ENCODE measurements at places on chromosomes 7 and 10.
A peak's percentile ranks its signal among the peaks of the same experiment; 100 is the strongest.

DNA sequence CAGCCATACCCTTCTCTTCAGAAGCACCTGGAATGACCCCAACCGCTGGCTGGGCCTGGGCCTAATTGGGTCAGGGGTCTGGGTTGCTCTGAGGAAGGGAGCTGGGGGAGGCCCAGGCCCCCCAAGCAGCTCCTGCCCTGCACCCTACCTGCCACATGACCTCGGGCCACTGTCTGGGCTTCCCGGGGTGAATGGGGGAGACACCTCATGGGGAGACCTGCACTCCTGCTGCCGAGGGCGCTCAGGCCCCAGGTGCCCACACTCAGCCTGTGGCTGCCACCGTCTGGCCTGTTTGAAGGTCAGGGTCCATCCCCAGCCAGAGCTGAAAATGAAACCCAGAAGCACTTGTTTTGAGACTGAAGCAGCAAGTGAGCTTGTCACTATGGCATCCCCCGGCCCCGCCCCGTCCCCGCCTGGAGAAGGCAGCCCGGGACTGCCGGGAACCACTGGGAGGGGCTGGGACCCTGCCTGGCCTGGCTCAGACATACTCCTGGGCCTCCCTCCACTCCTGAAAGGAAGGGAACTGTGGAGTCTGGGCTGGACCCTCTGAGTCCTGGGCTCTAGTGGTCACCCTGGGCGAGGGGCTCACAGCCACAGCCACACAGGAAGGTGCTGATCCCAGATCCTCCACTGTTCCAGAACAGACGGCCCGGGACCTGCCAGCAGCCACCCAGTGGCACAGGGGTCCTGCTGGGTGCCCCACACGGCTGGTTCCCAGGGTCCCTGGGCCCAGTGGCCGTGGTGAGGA is 7.4 kb upstream of the MICALL2 start:
- DNase-seq, result no peak

GRCh38 chr10:3786295-3787015 is 1.4 kb upstream of the KLF6 start:
- DNase-seq, result no peak

GRCh38 chr7:4784799-4785198 is 9.4 kb downstream of the AP5Z1 start:
- DNase-seq, result no peak

DNA sequence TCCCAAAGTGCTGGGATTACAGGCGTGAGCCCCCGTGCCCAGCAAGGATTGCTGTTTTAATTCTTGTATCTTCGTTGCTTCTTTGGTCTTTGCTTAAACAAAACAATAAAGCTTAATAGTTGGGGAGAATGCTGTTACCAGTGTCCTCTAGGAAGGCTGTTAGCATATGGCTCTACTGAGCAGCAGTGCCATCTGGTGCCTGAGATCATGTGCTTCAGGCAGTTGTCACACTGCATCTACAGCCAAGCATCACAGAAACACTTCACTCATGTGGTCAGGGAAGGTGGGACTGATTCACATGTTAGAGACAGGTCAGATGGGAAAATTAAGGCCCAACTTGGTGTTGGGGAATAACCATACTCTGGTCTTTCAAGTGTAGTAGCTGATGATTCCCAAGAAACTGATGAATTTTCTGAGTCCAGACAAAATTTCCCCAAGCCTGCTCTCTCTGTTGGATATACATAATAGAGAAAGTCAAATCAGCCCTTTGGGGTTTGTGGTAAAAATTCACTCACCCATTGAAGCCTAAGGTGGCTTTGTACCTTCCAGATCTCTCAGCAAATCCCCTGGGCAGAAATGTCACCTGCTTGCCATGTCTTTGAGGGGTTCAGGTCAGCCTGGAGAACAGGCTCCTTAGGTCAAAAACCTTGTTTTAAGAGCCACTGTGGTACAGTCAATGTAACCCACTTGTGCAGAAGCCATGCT is 28.4 kb downstream of the UBE2D4 start:
- peak; percentile 13 for DNase-seq

DNA sequence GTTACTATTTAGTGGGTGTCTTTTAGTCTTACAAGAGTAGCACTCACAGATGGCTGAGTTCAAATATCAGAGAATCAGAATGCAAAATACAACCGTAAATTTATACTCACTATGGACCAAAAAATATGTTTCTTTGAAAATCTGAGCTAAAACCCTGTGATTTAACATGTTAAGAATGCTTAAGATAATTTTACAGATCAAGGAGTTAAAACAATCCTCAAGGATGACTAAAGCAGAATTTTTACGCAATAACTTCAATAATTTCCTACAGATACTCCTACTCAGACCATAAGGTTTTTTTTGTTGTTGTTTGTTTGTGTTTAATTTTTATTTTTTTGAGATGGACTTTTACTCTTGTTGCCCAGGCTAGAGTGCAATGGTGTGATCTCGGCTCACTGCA is 47.9 kb upstream of the CCDC6 start:
- no peak for DNase-seq
